ENCODE measurements at places on chromosomes 2 and 18.

GRCh38 chr2:9665898-9666297, 35.1 kb upstream of the YWHAQ start:
- DNase-seq: no peak

DNA sequence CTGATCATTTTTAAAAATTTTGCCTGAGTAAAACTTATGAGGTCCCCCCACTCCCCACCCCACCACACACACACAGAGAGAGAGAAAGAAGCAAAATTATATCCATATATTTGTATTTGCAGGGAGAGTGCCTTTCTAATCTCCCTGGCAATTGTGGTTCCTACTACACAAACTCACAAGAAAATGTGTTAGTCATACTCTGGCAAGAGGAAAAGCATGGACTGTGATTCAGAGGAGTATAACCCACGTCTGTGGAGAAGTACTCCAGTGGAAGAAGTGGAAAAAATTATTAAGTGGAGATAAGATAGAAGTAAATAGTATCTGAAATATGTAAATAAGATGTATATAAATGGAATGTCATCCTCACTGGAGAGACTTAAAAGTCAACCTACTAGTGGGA, 114.0 kb downstream of the DSEL start:
- no peak for DNase-seq

DNA sequence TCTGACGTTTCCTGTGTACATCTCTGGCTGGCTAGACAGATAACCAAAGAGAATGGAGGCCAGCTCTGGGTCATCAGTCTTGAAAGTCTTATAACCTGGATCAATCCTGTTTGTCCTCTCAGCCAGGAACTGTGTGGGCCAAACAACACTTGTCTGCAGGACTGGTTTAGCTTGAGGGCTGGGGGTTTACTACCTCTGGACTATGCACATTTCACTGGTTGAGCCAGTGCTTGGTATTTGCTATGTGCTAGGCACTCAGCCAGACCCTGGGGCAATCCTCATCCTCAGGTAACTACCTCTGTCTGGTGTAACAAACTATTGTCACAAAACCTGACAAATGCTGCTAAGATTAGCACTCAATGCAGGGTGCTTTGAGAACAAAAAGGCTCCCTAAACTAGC, 169.7 kb downstream of the HAUS1 start:
- no peak for DNase-seq

- no peak for DNase-seq
These were observed 418.6 kb downstream of the TSN start for GRCh38 chr2:122174061-122174460.

- no peak for DNase-seq
These were observed 1846.4 kb upstream of the PIK3C3 start for GRCh38 chr18:40108596-40108995.

- no peak for DNase-seq
These were observed 23.4 kb downstream of the MGAT5 start for GRCh38 chr2:134277223-134277622.

- no peak for DNase-seq
These were observed 69.9 kb upstream of the MCFD2 start for GRCh38 chr2:46985512-46985911.

GRCh38 chr18:63260380-63260754, 59.2 kb downstream of the BCL2 start:
- DNase-seq: no peak

- DNase-seq: peak; percentile 24
These were observed 51.4 kb downstream of the ZFP36L2 start for GRCh38 chr2:43175020-43175441.

DNA sequence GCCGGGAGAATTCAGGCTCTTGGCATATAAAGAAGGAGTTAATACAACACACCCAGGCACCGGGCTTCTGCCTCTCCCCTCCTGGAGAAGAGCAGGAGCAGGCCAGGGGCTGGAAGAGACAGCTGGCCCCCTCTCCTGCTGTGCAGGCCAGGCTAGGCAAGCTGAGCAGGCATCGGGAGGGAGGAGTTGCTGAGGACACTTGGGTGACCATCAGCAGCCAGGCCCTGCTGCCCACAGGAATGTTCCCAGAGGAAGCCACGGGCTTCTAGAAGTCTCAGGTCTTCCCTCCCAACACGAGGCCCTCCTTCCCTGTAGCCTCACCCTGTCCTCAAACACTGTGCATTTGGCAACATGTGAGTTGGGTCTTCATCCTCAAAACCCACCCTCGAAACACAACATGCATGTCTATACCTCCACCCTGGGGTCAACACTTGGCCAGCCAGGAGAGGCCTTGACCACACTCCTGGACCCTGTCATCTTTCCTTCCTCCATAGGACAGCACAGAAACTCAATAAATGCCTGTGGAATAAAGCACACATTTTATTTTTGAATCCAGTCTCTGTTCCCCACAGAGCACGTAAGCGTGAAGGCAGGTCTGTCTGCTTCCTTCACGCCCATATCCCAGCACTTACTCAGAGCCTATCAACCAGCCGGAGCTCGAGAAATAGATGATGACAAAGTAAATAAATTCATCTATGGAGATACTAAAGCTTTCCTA, 433.8 kb upstream of the ID2 start:
- DNase-seq: no peak

DNA sequence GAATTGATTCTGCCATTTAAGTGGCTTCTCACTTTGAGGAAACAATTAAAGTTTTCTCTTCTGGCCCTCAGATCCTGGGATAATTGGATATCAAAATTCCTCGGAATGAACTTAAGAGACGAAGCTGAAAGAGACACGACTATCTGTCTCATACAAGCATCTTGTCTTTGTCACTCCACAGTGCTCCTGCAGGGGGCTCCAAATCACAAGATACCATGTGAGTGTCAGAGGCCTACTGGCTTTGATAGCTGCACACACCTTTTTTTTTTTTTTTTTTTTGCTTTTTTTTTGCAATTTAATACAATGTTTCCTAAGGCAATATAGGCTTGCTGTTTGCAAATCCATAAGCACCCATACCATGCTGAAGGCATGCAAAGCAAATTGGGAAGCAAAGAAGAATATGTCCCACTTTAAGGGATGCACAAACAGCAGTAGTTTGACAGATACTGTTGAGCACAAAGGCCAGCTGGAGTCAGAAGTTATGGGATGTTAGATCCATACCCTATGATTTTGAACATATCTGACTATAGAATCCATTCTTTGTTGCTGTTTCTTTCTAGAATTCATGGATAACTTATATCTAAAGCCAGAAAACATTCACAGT, 109.0 kb upstream of the CBLN2 start:
- peak; percentile 56 for DNase-seq

- DNase-seq: peak; percentile 30
These were observed 4.7 kb downstream of the CYTIP start for GRCh38 chr2:157438863-157439823.

DNA sequence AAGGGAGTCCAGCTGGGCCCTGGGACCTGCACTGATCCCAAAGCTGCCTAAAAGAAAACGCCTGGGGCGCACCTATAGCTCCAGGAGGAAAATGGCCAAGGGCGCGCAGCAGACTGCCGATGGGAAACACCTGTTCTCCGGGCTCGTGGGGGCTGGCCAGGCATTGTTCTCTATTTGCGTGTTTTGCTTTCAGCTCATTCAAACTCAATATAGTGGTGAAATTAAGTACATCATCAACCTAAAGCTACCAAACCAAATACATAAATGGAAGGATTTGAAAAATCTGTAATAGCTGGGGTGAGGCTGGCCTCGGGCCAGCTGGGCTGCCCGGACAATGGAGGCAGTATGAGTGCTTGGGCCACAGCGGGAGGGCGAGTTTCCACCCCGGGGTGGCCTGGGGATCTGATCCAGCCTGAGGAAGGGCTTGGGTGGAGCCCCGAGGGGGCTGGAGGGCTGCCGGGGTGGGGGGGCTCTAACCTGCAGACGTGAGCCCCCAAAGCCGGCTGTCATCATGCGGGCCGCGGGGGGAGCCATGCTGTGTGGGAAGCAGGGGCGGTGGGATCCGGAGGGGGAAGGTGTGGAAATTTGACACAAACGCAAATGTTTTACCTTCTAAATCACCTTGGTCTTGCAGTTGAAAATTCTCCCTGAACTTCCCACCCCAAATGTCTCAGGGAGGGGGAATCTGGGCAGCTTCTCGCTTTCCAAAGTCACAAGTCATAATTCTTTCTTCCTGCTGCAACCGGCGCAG, 77.6 kb downstream of the ASB1 start:
- DNase-seq: no peak

- DNase-seq: no peak
These were observed 75.4 kb upstream of the HDAC4 start for GRCh38 chr2:239476029-239476756.

GRCh38 chr2:106195456-106195855, 1.4 kb upstream of the UXS1 start:
- no peak for DNase-seq

GRCh38 chr2:8159966-8160603, 521.8 kb upstream of the ID2 start:
- no peak for DNase-seq

DNA sequence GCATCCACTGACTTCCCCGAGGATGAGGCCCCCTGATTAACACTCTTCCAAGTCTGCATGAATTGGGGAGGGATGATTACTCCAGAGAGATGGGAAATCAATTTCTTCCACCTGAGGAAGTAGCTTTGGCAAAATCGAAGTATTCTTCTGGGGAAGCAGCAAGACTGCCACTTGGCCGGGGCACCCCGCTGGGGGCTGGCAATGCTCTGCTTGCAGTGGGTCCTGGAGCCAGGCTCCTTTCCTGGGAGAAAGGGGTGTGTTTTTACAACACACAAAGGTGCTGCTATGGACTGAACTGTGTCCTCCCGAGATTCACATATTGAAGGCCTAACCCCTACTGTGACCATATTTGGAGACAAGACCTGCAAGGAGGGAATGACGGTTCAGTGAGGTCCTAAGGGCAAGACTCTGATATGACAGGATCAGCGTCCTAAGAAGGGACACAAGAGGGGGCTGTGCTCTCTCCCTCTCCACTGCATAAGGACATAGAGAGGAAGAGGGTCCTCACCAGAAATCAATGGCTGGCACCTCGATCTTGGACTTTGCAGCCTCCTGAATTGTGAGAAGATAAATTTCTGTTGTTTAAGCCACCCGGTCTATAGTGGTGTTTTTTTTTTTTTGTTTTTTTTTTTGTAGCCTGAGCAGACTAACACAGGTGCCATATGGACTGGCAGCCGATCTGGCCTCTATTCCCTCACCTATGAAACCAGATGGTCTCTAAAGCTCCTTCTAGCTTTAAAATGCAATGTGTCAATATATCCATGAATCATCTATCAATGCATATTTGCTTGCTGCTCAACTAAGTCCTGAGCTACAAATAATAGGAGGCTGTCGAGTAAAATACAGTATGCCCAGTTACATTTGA, 3.6 kb upstream of the SMARCAL1 start:
- no peak for DNase-seq

GRCh38 chr2:60353863-60354262, 199.6 kb downstream of the BCL11A start:
- no peak for DNase-seq

GRCh38 chr2:178829981-178830380, 22.8 kb upstream of the TTN start:
- no peak for DNase-seq

DNA sequence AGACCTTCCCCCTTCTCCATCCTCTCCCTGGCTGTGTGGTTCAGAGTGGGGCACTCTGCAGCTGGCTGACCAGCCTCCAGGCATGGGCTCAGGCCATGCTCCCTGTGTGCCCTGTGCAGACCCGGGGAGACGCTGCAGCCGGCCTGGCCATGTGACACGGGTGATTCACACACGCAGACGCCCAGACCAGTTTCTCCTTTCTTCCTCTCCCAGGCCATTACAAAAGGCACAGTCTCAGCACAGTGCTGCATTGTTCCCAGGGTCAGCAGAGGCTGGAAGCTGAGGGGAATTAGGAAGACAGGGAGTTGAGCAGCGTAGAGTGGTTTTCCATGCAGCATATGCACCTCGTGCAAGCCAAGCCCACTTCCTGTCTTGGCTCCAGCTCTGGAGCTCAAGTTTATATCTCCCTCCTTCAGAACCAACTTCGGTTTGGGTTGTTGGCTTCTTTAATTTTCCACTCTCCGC, 288.5 kb downstream of the TNS1 start:
- DNase-seq: no peak

- no peak for DNase-seq
These were observed 197.4 kb downstream of the CAMKMT start for GRCh38 chr2:44559108-44559507.

- no peak for DNase-seq
These were observed 86.9 kb upstream of the LMAN1 start for GRCh38 chr18:59446012-59446411.

DNA sequence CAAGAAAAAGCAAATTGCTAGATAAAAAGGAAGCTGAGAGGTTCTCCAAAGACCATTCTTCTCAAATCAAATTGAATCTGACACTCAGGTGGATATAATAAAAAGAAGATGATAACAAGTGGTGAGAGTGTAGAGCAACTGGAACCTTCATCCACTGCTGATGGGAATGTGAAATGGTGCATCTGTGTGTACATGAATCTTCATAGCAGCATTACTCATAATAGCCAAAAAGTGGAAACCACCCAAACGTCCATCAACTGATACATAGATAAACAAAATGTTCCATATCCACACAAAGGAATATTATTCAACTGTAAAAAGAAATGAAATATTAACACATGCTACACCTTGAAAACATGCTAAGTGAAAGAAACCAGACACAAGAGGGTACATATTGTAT, 357.2 kb upstream of the EPHA4 start:
- DNase-seq: no peak

DNA sequence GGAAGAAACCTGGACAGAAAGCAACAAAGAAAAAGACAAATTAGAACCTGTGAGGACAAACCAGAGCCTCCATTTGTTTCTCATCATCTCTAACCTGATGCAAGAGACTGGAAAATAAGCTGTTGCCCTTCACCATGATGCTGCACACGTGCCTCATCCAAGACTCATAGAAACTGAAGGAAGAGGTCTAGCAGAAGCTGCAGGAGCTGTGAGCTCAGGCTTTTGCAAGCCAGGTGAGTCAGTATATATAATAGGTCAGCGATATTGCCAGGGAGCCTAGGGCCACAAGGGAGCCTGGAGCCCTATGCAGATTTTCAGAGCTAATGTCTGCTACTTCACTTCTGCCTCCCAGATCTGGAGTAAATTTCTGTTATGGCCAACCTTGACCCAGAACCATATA, 163.1 kb downstream of the LNPK start:
- DNase-seq: no peak

GRCh38 chr18:13003466-13003896, 12.3 kb downstream of the CEP192 start:
- DNase-seq: peak; percentile 75

DNA sequence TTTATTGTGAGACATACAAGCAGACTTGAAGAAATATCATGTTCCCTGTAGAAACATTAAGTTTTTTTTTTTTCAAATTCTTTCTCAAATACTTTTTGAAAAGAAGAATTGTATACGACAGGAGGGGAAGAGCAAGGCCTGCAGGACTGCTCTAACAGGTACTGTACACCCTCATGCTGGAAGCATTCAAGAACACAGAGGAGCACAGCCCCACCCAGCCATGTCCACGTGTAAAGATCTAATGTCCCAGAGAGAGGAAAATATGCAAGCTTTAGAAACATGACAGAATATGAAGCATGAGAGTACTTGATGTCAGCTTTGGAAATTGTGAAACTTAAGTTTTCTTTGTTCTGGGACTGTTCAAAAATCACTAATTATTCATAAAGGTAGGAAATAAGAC, 191.6 kb downstream of the TTC32 start:
- no peak for DNase-seq

Measured in HL-60 (cell line).